ENCODE measurements at places on chromosomes 2 and 18.
A peak's percentile ranks its signal among the peaks of the same experiment; 100 is the strongest.

- no peak for DNase-seq
Measured at GRCh38 chr18:3616744-3617143, 166.8 kb downstream of the TGIF1 start.

DNA sequence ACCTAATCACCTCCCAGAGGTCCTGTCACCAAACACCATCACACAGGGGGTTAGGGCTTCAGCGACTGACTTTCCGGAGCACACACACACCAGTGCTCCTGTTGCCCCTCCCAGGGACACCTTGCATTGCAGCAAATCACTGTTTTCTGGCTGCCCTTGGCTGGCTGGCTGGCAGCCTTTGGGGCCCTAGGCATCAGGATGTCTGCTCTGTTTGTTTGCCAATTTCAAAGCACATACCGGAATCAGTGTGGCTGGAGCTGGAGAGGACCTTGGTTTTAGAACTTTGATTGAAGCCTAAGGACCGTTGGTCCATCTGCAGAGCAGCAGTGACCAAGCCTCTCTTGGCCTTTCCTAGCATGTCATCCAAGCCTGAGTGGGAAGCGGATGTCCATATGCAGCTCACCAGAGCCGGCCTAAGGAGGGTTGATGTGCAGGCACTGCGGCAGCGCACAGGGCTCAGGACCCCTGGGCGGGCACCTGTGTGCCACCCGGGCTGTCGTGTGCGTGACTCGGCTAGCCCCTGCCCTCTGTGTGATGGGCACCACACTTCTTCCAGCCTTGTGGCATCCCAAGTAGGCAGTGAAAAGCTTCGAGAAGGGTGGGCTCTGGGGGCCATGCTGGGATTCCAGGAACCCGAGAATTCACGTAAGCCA is 62.1 kb downstream of the GBX2 start:
- DNase-seq = no peak

DNA sequence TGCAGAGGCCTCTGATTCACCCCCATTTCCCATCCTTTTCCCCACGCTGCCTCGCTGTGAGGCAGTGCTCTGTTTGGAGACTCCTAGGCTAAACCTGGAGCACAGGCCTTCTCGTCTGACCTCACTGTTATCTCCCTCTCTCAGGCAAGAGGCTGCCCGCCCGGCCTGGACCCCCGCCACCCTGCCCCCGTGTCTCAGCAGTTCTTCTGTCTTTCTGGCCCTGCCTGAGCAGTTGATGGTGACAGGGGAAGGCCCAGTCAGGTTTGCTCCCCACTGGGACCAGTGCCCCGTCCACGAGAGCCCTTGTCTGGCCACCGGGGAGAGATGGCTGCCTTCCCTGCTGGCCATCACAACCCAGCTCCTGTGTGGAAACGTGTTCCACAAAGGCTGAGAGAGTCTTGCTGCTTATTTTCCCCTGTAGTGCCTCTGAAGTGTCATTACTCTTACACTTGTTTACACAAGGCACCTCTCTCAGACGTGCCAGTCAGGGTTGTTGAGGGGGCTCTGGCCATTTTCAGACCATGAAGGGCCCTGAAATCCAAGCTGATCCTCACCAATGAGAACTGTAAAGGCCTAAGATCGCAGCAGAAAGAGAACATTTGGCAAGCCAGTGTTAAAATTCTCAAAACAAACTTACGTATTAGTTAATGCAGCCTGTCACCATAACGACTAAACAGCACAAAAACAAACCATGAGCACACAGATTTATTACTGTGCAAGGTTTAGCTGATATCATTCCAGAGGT is 210.9 kb downstream of the NDUFA10 start:
- DNase-seq = no peak

DNA sequence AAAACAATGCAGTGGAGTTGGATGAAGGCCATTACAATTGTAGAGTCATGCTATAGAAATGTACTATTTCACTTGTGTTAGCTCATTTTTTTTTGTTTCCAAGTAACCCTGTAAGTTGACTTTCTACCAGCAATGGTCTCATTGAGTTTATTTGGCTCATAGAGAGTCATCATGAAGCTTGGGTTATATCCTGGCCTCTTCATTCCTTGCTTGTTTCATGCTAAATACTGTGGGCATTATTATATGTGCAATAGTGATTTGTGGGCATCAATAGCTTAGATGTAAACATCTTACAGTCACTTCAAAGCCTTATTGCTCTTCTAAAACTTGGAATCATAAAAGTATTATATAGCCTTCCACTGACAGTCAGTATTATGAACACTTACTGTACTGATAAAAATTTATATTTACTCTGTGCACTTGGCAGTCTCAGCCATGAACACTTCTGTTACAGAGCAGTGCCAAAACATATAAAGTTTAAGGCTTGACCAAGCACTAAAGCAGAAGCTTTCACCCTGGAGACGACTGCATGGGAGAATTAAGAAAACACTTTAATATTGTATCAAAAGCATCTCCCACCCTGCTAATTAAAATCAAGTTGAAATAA is 751.2 kb downstream of the SATB2 start:
- no peak for DNase-seq

- peak; percentile 45 for DNase-seq
Measured at GRCh38 chr18:25261768-25262167, 90.2 kb downstream of the ZNF521 start.

DNA sequence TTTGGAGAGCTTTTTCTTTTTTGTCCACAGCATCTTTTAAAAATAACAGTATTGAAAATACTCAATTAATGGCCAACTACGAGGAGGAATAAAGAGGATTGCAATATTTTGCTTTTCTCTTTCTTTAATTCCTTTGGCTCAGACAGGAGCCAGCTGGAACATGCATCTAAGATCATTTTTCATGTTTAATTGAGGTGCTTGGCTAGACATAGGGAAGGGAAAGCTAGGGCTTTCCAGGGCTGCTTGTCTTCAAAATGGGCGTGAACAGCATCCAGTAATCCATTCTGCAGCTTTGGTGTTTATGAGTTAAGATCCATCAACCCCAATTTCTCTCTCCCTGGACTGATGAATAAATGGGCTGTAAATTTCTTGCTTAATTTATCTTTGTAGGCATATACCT is 323.0 kb downstream of the PTPRM start:
- no peak for DNase-seq

DNA sequence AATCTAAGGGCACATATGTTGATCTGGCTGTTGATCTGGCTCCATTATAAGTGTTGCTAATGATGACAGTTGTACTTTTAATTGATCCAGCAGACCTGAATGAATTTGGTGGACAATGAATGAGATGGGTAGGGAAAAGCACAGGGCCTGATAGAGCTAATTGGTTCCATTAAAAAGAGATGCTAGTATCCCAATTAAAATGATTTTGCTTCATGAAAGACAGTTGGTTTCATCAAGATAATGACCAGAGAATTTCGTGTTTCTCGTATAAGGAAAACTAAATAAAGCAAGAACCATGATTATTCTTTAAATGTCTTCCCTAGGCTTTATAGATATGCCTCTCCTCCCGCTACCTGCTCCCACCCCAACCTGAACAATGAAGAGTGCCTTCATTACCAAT is 108.6 kb upstream of the LRRTM1 start:
- no peak for DNase-seq

- no peak for DNase-seq
Measured at GRCh38 chr18:22469061-22469734, 51.5 kb upstream of the CTAGE1 start.

DNA sequence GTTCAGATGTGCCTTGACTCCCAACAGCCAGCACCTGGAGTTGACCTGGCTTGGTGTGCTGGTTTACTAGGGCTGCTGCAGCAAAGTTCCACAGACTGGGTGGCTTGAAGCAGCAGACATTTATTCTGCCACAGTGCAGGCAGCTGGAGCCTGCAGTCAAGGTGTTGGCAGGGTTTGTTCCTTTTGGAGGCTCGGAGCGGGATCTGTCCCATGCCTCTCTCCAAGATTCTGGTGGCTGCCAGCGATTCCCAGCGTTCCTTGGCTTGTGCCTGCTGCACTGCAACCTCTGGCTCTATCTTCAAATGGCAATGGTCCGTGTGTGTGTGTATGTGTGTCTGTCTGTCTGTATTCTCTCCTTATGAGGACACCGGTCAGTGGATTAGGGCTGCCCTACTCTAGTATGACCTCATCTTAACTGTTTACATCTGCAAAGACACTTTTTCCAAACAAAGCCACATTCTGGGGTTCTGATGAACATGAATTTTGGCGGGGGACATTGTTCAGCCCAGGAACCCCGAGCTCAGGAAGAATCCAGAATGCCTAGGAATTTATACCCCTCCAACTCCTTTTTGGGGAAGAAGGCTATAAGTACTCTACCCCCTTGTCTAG is 44.7 kb upstream of the TMEM131 start:
- no peak for DNase-seq

GRCh38 chr2:197929008-197929885 is 124.9 kb downstream of the PLCL1 start:
- DNase-seq = no peak

DNA sequence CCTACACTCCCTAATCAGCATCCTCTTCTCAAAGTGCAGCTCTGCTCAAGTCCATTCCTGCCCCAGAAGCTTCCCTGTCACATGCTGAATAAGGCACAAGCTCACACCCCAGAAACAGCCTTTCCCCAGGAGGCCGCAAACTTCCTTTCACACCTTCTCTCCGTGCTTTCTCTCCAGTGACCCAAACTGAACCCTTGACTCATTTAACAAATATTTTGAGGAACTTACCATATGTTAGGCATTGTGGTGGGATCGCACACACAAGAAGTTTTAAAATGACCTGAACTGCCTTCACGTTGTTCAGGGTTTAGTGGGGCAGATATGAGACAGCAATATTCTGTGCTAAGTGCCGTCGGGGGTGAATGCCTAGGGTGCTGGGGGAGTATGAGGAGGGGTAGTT is 161.3 kb downstream of the INSIG2 start:
- DNase-seq = no peak

DNA sequence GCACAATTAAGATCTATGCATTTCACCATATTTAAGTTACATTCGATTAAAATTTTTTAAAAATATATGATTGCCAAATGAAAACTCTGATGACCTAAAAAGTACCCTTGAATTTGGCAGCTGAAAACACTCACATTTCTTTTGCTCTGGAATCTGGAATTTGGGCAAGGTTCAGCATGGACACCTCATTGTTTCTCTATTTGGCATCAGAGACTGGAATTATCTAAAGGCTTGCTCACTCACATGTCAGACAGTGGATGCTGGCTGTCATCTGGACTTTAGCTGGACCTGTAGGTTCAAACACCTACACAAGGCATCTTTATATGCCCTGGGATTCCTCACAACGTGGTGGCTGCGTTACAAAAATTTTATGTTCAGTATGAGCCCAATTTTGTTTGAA is 16.1 kb downstream of the MBOAT2 start:
- no peak for DNase-seq

DNA sequence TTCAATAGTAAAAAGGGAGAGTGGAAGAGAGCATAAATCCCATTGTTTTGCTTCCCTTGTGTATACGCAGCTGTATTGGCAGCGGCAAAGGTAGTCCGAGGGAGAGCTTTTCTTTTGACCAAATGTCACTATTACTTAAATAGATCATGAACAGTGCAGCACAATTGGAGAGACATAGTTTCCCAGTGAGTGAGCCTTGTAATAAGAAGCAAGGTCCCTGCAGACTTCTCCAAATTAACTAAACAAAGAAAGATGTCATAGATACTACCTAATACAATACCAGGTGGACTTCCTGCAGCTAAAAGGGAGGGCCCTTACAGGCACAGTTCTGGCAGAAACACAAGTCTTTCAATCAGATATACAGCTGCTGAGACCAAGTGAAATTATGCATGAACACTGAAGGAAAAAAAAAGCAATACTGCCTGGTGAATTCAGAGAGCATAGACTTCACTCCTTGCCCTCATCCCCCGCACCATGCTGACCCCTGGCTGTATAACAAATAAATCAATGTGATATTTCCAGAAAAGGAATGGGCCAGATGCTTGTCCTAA is 404.7 kb upstream of the CDH2 start:
- no peak for DNase-seq

DNA sequence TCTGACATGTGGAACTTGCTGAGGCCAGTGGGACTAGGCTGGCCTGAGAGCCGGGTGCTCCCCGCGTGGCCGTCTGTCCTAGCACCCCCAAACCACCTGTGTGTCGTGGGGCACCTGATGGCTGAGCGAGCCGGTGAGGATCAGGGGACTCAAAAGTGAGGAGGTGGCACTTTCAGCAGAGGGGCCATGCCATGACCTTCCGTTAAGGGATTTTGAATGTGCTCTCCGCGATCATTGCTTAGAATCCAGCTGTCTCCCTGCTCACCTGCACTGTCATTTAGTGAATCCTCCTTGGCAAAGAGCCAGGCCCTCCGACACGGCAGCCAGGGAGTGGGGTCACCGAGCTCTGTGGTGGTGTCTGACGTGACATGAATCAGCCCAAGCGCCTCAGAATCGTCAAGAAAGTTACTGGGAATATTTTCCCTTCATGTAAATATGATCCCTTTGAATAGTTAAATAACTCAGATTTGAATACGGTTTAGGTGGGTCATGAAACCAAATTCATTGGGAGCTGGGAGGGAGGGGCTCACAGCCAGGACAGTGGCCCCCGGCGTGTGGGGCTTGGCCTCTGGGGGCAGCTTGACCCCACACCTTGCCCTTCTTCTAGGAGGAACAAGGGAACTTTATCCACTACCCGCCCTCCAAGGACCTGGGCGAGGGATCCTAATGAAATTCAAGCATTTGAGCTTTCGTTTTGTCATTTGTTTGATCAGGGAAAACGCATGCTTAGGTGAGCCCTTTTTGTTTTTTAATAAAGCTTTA is 9.5 kb downstream of the NFATC1 start:
- DNase-seq = no peak

DNA sequence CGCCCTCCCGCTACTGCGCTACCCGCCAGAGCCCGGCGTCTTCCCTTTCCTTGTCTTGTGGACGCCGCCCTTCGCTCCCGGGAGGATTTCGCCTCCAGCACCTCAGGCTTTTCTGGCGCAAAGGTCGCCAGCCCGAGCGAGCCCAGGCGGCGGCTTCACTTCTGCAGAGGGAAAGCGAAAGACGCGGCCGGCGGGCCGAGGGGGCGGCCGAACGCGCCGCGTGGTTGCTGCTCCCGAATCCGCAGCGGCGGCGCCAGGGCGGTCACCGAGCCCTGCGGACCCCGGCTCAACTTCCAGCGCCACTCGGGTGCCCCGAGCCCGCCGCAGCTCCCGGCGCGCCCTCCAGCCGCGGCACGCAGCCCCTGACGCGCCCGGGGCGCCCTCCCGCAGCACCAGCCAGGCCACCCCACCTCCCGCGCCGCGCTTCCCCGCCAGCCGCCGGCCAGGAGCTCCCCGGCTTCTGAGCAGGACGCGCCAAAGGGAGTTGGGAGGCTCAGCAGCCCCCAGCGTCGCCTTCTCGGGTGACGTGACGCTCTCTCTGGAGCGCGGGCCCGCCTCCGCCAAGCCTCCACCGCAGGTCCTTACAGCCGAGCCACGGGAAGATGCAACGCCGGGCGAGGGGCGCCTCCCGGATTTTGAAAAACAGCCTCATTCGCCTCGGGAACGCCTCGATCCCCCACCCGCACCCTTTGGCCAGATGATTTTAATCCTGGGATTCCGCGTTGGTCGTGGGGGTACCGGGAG is 84.9 kb upstream of the EPB41L3 start:
- peak; percentile 16 for DNase-seq

DNA sequence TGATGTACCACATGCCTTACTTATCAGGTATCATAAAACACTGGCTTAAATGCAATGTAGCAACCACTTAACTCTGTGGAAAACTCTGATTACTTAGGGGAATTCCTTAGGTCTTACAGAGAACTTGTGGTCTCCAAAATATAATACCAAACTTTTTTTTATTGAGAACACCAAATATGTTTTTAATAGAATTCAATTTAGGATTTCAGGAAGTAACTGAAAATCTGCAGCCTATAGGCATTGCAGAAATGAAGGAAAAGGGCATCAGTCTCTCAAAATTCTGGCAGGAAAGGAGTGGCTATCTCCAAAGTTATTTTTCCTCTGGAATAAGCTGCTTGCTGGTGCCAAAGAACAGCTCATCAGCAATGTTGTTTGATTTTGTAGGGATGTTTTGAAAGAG is 105.3 kb upstream of the UGP2 start:
- DNase-seq = no peak

- DNase-seq = no peak
Measured at GRCh38 chr2:29000481-29000880, 19.4 kb downstream of the TOGARAM2 start.

Data from HEK293T (cell line).